ENCODE measurements at places on chromosomes 3 and 15.

- DNase-seq = no peak
Measured at GRCh38 chr3:20648294-20648693, 462.3 kb upstream of the SGO1 start.

GRCh38 chr3:52356126-52356525, 40.0 kb downstream of the DNAH1 start:
- no peak for DNase-seq

- DNase-seq = no peak
Measured at GRCh38 chr15:42373936-42374335, 14.6 kb downstream of the CAPN3 start.

DNA sequence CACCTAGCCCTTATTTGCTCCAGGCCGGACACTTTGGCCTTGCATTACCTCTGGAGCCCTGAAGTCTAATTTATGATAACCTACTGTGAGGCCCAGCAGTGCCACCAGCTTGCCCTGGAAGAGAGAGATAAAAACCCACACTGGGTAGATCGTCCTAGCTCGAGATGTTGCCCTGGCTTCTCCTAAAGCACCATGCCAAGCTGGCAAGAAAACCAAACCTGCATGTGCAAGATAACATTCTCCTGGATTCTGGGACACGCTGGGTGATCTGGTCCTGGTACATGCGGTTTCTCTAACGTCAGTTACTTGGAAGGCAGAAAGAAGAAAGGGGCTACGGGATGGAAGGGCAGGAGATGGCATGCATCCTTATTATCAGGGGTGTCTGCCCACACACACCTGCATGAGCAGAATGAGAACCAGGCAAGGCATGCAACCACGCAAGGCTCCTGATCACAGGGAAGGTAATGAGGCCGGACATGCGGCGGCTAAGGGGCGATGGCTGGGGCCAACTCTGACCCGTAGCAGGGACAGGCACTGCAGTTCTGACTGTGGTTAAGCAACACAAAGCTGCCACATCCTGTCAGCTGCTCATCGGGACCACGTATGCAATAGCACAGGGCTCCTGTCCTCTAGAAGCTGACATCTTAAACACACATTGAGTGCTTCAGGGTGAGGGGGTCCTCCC, 73.0 kb downstream of the OXNAD1 start:
- DNase-seq = no peak

- no peak for DNase-seq
Measured at GRCh38 chr3:186964616-186965015, 34.3 kb downstream of the ST6GAL1 start.

GRCh38 chr3:154184582-154184981, 63.4 kb downstream of the ARHGEF26 start:
- no peak for DNase-seq

DNA sequence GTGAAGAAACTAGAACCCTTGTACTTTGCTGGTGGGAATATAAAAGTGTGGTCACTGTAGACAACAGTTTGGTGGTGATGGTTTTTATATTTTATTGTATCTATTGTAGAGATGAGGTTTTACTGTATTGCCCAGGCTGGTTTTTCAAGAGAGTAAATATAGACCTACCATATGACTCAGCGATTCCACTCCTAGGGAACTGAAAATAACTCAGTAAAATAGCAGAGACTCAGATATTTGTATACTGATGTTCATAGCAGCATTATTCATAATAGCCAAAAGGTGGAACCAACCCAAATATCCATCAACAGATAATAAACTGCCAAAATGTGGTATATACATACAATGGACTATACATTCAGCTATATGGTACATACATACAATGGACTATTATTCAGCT, 68.8 kb upstream of the IL12A start:
- DNase-seq = no peak

DNA sequence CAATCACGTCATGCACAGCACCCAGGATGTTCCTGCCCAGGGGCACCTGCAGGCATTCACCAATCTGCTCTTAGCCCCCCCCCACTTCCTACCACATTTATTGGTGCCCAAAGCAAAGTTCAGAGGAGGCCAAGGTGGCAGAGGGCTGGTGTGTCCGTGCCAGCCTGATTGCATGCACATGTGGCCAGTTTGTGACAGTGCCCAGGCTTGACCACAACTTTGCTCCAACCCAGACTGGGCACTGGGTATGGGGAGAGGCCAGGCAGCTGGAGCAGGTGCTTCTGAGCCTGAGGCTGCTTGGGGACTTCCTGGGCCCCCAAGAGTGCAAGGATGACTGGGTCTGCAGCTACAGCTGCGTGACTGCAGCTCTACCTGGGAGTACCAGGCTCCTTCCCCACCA, 192.3 kb upstream of the BCHE start:
- DNase-seq = no peak

- DNase-seq = no peak
Measured at GRCh38 chr3:175410251-175410650, 551.1 kb downstream of the NAALADL2 start.

- DNase-seq = no peak
Measured at GRCh38 chr3:69532547-69533224, 146.8 kb upstream of the FRMD4B start.

GRCh38 chr3:195865752-195866151, 42.6 kb downstream of the TNK2 start:
- no peak for DNase-seq

DNA sequence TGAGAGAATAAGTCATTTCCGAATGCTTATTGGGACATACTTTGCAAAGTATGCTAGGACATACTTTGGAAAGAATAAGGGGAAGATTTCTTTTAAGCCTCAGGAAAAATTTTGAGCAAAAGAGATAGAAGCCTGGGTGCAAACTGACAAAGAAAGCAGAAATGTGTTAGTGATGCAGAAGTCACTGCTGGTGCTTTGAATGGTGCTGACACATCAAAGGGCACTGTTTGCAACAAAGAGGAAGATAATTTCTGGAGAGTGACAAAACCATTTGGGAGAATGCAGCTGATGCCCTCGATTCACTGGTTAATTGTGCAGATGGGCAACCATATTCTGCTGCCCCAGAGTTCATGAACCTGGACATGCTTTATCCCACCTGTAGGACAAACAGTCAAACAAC, 11.0 kb upstream of the RAP2B start:
- DNase-seq = no peak

GRCh38 chr15:27928386-27928785, 170.7 kb downstream of the OCA2 start:
- DNase-seq = no peak

- no peak for DNase-seq
Measured at GRCh38 chr3:189714991-189715961, 84.1 kb downstream of the TP63 start.

GRCh38 chr15:77496715-77497109, 76.0 kb downstream of the HMG20A start:
- peak; percentile 80 for DNase-seq

GRCh38 chr3:188788621-188789081, 383.1 kb upstream of the TPRG1 start:
- DNase-seq = peak; percentile 28

DNA sequence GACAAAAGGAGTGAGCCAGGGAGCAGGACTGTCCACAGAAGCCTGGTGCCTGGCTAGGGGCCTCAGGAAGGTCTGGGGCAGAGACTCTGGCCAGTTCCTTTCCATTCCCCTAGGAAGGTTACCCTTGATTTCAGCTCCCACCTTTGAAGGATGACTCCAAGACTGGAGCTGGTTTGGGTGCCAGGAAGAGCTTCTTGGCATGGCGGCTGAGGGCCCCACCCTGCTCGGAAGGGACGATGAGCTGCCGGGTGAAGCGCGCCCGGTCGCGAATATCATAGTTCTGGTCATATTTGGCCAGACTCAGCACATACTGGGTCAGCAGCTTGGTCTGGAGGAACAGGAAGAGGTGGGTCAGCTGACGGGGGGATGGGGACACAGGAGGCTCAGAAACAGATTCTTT, 19.4 kb upstream of the CPEB1 start:
- DNase-seq = no peak

DNA sequence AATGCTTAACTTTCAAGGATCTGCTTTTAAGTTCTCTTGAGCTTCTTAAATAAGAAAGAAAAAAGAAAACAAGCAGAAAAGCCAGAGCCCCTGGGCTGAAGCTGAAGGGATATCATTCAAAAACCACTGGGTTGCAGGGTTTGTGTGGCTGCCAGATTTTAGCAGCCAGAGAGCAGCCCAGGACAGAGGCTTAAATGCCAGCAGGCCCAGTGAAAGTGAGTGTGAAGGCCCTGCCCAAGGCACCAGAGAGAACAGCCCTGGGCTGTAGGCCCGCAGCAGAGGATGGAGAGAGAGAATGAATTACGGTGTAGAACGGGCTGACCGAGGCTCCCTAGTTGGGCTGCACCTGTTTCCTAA, 106.3 kb upstream of the BOC start:
- DNase-seq = no peak

DNA sequence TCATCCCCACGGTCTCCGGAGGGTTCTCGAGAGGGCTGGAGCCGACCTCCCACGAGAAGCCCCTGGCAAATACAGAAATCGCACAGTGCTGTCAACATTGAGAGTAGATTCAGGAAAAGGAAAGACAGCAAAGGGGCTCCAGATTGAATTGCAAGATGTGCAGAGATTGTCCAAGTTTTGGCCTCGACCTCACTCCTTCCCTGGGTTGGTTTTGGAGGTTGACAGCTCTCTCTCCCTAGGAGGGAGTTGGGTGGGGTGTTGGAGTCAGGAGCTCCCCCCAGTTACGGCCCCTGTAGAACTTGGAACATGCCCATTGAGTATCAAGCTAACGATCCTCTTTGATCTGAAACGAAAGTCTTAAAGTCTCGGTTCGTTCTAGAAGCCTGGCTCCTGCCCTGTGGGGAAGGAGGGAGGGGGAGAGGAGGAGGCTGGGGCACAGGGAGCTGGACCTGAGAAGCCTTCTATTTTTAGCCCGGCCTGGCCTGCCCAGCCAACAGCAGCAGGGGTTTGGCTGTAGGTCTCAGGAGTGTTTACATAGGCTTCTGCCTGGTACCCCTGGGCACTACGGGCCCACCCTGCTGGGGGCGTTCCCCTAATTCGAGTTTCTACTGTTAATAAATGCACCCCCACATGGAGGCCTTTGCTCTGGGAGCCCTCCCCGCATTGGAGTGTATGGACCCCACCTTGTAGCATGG, 672 bp upstream of the KY start:
- DNase-seq = peak; percentile 43

GRCh38 chr3:65146179-65146578, 458.4 kb upstream of the ADAMTS9 start:
- no peak for DNase-seq

- no peak for DNase-seq
Measured at GRCh38 chr3:170999737-171000242, 26.7 kb downstream of the SLC2A2 start.

- no peak for DNase-seq
Measured at GRCh38 chr15:77715860-77716259, 83.1 kb upstream of the LINGO1 start.

- DNase-seq = no peak
Measured at GRCh38 chr15:101004500-101004899, 85.3 kb downstream of the LRRK1 start.

GRCh38 chr3:101730839-101731238, 6.4 kb downstream of the CEP97 start:
- DNase-seq = no peak

DNA sequence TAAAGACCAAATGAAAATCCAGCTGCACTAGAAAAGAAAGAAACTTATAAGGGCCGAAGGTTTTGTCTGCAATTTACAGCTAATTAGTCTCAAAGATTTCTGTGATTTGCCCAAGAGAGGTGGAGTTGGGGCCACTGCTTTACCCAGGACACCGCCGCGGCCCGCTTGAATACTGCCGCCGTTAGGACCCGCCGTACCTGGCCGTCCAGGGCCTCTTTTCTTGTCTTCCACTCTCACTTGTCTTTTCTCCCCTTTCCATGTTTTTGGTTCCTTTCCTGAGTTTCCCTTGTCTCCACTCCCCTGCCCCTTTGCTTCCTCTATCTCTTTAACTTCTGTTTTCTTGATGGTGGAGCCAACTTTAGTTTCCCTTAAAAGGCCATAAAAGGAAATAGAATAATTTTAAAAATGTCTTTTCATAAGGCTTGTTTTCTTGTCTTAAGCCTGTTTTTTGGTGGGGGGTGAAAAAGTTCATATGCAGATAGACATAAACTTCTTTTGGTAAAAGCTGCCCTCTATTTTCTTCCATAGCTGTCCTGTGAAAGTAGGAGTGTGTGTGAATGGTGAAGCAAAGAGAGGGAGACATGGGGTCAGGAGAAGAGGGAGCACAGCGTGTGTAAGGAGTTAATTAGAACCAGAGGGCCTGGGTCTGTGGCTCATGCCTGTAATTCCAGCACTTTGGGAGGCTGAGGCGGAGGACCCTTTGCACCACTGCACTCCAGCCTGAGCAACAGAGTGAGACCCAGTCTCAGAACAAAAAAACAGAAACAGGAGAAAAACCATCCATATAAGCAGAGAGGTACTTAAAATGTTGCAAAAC, 16.0 kb upstream of the CCNL1 start:
- no peak for DNase-seq

GRCh38 chr3:27699067-27699466, 23.1 kb downstream of the EOMES start:
- no peak for DNase-seq

DNA sequence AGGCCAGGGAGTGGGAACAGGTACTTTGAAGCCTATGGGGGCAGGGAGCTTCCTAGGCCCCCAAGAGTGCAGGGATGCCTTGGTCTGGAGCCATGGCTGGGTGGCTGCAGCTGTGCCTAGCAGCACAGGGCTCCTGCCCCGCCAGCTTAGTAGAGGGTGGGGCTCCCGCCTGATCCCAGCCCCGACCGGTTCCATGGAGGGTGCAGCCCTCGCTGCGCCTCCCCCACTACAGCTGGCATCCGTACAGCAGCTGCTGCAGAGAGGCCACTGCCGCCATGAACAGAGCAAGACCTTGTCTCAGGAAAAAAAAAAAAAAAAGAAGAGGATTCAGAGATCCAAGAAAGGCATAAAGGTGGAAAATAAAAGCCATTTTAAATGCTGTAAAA, 277.2 kb downstream of the UBE2E2 start:
- no peak for DNase-seq

DNA sequence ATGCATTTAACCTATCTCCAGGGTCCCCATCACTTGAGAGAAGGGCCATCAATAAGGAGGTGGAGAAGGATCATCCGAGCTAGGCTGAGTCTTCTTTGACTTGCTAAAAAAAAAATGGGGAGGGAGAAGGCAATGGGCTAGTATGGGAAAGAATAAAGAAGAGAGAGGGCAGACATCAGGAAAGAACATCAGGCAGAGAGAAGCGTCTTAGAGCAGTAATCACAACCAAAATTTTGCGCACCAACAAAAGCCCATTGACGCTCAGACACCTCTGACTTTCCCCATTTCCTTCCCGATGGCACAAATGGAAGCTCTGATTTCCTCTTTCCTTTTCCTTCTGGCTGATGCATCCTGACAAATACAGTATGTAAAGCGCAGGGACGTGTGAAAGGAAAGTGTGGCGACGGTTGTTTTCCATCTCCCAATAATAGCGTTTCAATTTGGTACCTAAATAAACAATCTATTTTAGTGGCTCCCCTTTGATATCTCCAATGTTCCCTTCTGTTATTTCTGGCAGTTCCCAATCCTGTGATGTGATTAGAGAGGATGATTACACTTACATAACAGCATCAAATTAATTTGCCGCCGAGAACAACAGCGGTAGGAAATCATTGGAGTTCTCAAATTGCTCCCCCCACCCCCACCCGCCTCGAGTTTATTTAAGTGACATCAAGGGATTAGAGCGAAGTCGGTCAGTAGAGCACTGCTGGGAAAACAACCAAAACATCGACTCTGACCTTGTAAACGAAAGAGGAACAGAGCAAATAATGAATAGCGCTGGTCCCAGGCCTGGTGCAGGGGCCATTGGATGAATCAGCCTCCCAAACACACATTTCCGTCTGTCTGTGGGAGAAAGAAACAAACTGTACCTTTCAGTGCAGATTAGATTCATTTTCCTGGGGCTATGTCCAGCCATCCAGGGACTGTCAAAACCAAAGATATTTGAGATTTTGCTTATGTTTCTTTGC, 273.3 kb upstream of the ICE2 start:
- no peak for DNase-seq

All from GOT3 (cell line).